Activated T-helper 2 cell treated with anti-CD3 and anti-CD28 coated beads, Interferon-gamma antibody, Interleukin-2, Interleukin-4, amounts not matched to agents 10 μg/mL and 5 μg/mL and 100 μg/mL, durations not matched to agents 14 hours and 24 hours and 36 hours (primary cell): ENCODE measurements at places on chromosomes 5 and 9. TPM values are rescaled to one million over a fixed set of nuclear protein-coding genes. Genes with fewer than 3 reads are reported as not detected.

DNA sequence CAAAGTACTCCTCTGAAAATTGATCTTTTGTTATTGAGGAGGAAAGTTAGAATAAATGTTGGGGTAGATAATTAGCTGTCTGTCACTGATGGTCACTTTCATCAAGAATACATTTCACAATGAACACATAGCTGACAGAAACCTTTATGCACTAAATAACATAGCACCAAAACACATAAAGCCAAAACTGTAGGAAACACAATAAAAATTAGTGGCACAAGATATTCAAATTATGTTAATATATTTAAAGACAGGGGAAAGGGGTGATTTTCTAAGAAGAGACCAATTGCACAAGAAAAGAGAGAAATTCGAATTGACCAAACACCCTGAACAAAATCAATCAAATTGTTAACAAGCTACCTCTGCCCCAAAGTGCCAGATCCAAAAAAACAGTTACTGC is 89.7 kb downstream of the AK8 start:
- peaks cover 24% of the 10 kb centered on the region for H3K27me3 ChIP-seq
- no peak overlapping the region for H3K4me3 ChIP-seq
- DNase-seq: no peak
- H3K4me1 ChIP-seq: peaks cover 3% of the 10 kb centered on the region
- no peaks in the 10 kb centered on the region for H3K36me3 ChIP-seq
- no peak overlapping the region for H3K27ac ChIP-seq

DNA sequence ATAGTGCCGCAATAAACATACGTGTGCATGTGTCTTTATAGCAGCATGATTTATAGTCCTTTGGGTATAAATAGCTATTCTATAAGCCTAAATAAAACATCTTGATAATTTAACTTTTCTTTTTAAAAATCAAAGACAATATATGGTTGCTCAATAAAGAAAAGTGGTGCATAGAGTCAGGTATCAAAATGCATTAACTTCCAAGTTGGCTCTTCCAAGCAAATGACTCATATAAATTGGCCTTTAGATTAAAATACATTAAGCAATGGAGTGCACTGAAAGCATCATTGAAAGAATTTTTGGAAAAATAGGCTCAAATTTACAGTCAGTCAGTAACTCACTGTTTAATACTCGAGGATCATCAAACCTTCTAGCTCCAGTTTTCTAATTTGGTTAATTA is 106.6 kb downstream of the PLCXD3 start:
- H3K4me1 ChIP-seq: no peaks in the 10 kb centered on the region
- no peak overlapping the region for H3K27ac ChIP-seq
- no peak for DNase-seq
- H3K36me3 ChIP-seq: no peaks in the 10 kb centered on the region

DNA sequence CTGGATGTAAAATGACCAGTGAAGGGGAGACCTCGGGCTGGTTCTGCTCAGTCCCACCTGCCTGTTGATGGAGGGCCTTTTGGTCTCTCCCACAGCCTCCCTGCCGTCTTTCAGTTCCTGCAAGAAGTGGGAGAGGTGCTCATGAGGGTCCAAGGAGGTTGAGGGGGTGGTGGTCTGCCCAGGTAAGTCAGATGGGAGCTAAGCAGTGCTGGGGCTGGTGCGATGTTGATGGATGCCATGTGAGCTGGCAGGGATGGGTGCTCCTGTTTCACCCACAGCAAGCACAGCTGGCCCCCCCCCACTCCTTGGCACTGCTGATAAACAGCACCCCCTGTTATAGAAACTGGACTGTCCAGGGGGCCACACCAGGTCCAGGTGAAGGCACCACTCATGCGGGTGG is 145.6 kb downstream of the NSG2 start:
- no peak for DNase-seq
- H3K27ac ChIP-seq: no peak overlapping the region
- no peak overlapping the region for H3K4me3 ChIP-seq

DNA sequence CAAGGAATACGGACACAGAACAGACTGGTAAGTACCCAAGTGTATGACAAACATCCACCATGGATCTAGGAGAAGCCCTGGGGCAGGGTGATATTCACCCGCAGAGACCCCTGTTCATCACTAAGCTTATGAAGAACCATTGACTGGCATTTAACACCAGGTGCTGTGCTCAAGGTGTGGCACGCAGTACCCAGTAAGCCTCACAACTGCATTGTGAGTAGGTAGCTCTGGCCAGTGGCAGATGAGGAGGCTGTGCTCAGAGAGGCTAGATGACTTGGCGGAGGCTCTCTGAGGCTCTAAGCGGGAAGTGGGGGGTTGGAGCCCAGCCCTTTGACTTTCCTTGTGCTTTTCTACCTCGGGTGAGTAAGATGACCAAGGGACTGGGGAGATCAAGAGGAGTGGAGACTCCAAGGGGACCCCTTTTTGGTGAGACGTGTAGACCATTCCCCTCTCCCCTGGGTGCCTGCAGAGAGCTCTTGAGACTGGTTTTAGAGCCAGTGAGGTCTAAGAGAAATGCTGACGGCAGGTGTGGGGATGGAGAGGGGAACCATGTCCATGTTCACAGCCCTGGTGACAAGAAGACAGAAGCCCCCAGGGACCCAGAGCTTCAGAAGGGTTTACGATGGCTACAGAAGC is 70.8 kb downstream of the IL6ST start:
- no peaks in the 10 kb centered on the region for H3K36me3 ChIP-seq
- peaks cover 32% of the 10 kb centered on the region for H3K4me1 ChIP-seq
- no peak overlapping the region for H3K4me3 ChIP-seq
- H3K27ac ChIP-seq: no peak overlapping the region
- no peaks in the 10 kb centered on the region for H3K27me3 ChIP-seq

DNA sequence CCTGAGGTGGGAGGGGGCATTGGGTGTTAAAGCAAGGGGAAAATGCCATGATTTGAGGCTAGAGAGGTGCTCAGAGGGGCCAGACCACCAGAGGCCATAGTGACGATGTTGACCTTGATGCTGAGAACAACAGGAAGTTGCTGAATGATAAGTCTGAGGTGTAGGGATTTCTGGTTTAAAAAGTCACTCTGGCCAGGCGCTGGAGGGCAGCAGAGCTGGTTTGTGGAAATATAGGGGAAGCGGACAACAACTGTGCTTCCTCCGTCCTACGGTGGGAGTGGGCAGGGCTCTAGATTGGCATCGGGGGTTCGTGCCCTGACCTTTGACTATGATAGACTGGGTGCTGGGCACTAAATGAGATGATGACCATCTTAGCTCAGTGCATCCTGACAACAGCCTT is 44.7 kb downstream of the STOM start:
- peaks cover 4% of the 10 kb centered on the region for H3K36me3 ChIP-seq
- H3K27me3 ChIP-seq: no peaks in the 10 kb centered on the region
- H3K4me3 ChIP-seq: no peak overlapping the region
- H3K27ac ChIP-seq: no peak overlapping the region
- DNase-seq: no peak

- peaks cover 39% of the 10 kb centered on the region for H3K36me3 ChIP-seq
- peaks cover 13% of the 10 kb centered on the region for H3K4me1 ChIP-seq
- H3K4me3 ChIP-seq: no peak overlapping the region
- no peak overlapping the region for H3K27ac ChIP-seq
These were observed 19.7 kb downstream of the PPP6C start for GRCh38 chr9:125169895-125170294.

DNA sequence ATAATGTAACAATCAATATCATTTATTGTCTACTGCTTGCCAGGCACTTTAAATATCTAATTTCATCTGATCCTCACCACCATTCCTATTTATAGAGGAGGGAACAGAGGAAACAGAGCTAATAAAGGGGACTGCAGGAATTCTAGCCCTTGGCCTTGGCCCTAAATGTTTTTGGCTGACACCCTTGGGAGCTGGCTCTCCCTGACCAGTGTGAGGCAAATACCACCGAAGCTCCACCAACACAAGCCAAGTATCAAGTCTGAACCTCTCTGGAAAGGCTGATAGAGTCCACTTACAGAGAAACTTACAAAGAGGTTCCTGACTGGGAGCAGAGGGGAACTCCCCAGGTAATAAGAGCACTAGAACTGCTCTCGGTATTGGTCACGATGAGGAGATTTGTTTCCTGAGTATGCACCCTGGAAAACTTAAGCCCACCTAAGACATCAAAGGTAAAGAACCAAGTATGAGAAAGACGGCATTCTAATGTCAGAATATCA is 243.1 kb upstream of the PANK3 start:
- no peaks in the 10 kb centered on the region for H3K27me3 ChIP-seq
- H3K27ac ChIP-seq: peak overlapping the region; percentile 94
- H3K4me1 ChIP-seq: peaks cover 34% of the 10 kb centered on the region
- no peak overlapping the region for H3K4me3 ChIP-seq
- H3K36me3 ChIP-seq: peaks cover 9% of the 10 kb centered on the region

DNA sequence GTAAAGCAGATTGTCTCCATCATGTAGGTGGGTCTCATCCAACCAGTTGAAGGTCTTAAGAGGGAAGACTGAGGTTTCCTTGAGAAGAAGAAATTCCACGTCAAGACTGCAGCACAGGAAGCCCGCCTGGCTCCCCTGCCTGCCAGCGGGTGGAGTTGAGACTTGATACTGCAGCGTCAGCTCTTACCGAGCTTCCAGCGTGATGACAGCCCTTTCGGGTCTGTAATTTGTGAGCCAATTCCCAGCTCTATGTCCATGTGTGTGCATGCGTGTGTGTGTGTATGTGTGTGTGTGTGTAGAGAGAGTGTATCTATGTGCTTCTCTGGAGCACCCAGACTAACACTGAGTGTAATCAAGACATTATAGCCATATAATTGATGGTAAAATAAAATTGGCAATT is 379.7 kb upstream of the IRX2 start:
- H3K27me3 ChIP-seq: no peaks in the 10 kb centered on the region
- no peak overlapping the region for H3K4me3 ChIP-seq
- no peak overlapping the region for H3K27ac ChIP-seq
- DNase-seq: no peak

DNA sequence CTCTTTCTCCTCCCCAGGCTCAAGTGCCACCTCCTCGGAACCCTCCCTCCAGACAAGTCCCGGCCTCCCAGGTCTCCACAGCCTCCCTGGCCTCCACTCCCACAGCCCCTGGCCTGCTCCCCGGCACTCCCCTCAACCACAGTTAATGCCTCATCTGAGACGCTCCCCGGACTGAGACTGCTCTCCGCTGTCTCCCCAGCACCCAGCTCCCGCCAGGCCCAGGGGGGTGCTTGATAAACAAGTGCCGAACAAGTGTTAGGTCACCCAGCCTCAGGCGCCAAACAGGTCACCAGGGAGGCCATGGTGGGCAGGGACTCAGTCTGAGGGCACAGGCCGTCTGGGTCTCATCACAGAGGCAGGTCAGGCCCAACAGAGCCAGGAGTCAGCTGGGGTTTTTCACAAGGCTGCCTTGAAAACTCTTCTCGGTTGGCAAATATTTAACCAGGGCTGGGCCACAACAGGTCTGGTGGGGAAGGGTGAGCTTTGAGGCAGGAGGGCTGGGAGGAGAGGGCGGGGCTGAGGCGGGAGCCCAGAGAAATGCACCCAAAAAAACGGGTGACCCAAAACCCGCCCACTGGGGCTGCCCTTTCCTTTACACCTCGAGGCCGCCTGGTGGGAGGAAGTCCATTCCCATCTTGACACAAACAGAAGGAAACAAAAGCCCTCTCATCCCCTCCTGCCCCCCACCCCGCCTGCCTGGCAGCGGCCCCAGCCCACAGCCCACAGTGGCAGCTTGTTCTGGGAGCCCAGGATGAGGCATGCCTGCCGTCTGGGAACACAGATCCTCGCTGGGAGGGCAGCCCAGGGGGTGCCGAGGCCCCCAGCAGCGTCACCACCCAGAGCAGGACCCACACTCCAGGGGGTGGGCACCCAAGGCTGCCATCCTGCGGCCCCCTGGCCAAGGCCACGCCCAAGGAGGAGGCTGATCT is 66.6 kb upstream of the STXBP1 start:
- H3K36me3 ChIP-seq: no peaks in the 10 kb centered on the region
- no peaks in the 10 kb centered on the region for H3K27me3 ChIP-seq
- H3K4me3 ChIP-seq: no peak overlapping the region
- H3K27ac ChIP-seq: no peak overlapping the region

DNA sequence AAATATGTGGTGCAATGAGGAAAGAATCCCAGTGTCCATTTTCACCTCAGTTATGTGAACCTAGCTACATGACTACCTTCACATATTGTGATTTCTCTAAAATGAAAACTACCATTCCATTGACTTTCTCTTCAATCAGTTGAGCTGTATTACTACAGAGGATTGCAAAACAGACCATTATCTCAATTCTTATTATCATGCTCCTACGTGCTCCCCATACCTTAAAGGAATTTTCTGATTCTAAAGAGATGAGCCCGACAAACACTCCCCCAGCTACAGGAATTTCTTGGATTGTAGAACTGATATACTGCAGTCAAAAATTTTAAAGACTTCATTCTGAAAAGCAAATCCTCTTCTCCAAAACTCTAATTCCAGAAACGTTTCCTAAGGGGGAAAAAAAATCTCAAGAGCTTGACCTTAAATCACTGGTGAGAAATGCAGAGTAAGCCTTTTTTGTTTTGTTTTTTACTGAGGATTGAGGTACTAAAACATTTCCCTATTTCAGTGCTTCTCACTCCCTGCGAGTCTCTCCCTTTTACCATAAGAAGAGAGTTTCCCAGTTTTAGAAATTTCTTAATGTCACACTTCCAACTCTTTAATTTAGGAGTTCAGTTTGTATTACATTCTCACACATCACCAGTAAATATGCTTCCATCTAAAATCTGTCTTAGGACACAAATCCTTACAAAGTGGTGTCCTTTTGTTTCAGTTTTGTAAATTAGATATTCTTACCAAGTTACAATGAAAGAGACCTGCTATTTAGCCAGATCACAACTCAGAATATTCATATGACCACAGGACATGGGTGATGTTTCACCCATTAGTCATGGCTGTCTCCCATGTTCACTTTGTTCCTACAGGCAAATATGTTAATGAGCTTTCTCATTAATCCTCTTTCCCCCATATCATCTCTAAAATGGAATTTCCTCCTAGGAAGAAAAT is 203.8 kb downstream of the TSSK1B start:
- H3K27ac ChIP-seq: no peak overlapping the region
- H3K27me3 ChIP-seq: peaks cover 40% of the 10 kb centered on the region
- H3K36me3 ChIP-seq: no peaks in the 10 kb centered on the region
- H3K4me1 ChIP-seq: peaks cover 2% of the 10 kb centered on the region
- DNase-seq: no peak

GRCh38 chr9:922731-923130 is 53.7 kb upstream of the DMRT3 start:
- H3K27ac ChIP-seq: no peak overlapping the region
- no peaks in the 10 kb centered on the region for H3K4me1 ChIP-seq
- no peak for DNase-seq
- no peak overlapping the region for H3K4me3 ChIP-seq
- H3K36me3 ChIP-seq: no peaks in the 10 kb centered on the region

GRCh38 chr5:110050640-110051345 is 361.1 kb downstream of the MAN2A1 start:
- H3K27ac ChIP-seq: no peak overlapping the region
- DNase-seq: no peak
- H3K4me3 ChIP-seq: no peak overlapping the region
- peaks cover 4% of the 10 kb centered on the region for H3K27me3 ChIP-seq
- H3K36me3 ChIP-seq: no peaks in the 10 kb centered on the region

The PCDHAC2 gene
- not detected in 2 replicates for total RNA-seq

The BHMT2 gene
- not detected in 2 replicates for total RNA-seq

The OCLN gene
- 0.11 and 0.21 TPM in 2 replicates for total RNA-seq

The CCIN gene
- total RNA-seq: not detected in 2 replicates
